ENCODE measurements at places on chromosomes 11 and 22.

GRCh38 chr11:68976563-68976962 is 4.2 kb downstream of the MRGPRD start:
- DNase-seq = no peak

GRCh38 chr11:131713529-131714134 is 343.2 kb downstream of the NTM start:
- no peak for DNase-seq

DNA sequence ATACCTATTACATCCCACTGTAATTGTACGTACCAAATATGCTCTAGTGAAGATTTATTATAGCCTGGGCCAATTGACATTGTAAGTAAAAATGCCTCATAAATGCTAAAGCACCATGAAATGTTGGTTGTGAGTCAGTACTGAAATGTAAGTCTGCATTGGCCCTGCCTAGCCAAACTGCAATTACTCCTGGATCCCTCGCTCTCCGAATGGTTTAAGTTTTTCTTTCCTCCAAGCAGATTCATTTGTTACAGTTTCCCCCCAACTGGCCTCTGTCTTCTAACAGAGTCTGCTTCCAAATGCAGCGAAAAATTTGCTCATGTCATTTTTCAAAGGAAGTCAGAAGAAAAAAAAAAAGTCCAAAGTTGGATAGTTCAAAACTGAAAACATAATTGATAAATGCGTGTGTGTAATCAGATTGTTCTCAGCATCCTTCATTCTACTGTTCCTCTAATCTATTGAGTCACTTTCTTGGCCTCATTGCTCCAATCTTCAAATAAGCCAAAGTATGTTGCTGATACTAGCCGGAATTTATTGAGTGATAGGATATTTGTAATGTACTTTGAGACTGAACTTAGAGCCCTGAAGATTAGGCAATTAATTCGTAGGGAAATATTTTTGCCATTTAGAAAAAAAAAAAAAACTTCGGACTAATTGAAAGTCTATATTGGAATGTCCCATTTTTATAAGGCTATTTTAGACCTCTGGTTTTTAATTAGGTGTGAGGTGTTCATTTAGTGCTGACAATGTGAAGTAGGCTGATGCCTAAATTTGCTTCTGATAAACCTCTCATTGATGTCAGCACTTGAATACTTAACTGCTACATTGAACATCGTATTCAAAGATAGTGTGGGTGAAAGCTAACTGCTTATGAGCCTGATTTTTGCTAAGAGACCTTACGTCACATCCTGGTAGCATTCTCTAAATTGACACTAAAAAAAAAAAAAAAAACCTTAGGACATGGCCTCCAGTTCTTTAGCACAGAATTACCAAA is 93.4 kb downstream of the WT1 start:
- DNase-seq = no peak

- DNase-seq = no peak
Measured at GRCh38 chr11:61023086-61023965, 51.8 kb downstream of the CD6 start.

DNA sequence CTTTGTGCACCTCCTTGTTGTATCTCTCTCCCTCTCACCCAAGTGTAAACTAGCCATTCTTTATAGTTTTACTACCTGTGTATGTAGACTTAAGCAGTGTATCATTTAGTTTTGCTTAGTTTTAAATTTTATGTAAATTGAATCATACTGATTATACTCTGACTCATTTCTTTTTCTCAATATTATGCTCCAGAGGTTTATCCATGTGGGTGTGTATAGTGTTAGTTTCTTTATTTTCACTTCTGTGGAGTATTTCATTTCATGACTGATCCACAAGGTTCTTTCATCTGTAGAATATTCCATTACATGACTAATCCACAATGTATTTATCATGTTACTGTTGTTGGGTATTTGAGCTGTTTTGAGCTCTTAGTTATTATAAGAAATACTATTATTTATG is 62.0 kb downstream of the CCDC34 start:
- no peak for DNase-seq

DNA sequence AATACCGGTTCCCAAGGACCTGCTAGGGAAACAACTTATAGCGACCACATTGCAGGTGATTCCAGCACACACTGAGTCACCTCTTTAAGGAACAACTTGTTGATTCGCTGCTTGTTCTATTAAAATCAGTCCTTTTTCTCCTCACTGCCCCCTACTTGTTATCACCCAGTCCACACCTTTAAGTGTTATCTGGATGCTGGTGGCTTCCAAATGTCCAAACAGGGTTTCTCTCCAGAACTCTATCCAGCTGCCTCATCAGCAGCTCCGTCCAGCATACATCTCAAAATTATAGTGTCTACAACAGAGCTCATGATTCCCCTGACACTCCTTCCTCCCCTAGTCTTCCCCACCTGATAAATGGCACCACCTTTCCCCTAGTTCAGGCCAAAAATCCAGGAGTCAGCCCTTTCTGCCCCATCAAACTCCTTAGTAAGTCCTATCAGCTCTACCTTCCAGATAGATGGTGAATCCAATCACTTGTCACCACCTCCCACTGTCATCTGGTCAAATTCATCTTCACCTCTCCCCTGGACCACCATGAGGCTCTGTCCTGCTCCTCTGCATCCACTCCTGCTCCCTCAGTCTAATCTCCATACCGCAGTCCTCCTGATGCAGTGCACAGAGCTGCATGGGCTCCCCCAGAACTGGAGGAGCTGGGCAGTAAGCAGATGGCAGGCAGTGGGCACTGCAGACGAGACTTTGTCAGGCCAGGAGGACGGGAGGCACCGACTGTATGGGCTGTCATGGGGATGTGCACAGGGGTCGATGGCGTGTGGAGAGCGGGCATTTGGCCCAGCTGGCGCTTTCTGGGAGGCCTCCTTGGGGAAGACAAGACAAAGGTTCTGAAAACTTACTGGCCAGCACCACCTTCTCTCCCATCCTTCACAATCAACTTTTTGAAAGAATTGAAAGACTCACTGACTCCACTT is 19.3 kb downstream of the IL10RA start:
- no peak for DNase-seq

- DNase-seq = no peak
Measured at GRCh38 chr11:35058669-35059434, 80.1 kb upstream of the CD44 start.

- DNase-seq = no peak
Measured at GRCh38 chr22:42001121-42001520, 2.5 kb downstream of the WBP2NL start.

GRCh38 chr11:128411812-128412211 is 175.5 kb downstream of the ETS1 start:
- no peak for DNase-seq

- DNase-seq = no peak
Measured at GRCh38 chr11:95508219-95508890, 277.4 kb upstream of the SESN3 start.

DNA sequence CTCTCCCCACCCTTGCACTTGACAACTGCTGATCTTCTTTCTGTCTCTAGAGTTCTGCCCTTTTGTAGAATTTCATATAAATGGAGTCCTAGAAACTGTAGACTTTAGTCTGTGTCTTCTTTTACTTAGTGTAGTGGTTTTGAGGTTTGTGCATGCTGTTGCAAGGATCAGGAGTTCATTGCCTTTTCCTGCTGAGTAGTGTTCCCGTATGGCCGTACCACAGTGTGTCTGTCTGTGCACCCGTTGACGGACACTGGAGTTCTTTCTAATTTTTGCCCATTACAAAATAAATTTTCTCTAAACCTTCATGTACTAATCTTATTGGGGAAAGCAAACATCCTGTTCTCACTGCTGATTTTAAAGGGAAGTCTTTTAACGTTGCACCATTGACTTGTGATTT is 138.1 kb downstream of the TBC1D22A start:
- DNase-seq = no peak

DNA sequence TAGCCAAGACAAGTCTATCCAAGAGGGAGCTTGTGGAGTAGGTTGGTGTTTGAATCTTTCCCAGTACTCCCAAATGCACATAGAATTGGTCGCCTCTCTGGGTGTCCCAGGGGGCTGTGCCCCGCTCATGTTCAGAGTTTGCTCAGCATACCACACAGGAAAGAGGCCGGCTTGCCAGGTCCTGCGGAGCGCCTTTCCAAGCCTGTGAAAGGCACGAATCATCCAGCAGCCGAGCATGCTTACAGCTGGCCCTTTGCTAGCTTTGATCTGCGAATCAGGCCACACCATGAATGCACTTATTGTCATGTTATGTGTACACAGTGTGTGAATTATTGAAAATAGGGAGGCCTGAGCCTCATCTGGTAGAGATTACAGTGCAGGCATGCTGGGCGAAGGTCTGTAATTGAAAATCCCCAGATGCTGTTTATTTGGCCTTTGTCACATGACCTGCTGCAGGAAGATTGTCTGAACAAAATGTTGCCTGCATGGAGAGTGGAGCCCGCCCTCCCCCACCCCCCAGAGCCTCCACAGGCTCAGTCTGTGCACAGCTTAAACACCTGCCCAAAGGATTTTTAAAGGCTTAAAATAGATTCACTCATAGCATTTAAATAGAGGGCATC is 163.3 kb upstream of the RASSF10 start:
- no peak for DNase-seq

GRCh38 chr11:18243783-18244362 is 4.6 kb downstream of the SAA2 start:
- DNase-seq = no peak

- no peak for DNase-seq
Measured at GRCh38 chr11:60194511-60194910, 11.6 kb upstream of the MS4A6A start.

- DNase-seq = no peak
Measured at GRCh38 chr11:118227865-118228785, 3.3 kb upstream of the JAML start.

DNA sequence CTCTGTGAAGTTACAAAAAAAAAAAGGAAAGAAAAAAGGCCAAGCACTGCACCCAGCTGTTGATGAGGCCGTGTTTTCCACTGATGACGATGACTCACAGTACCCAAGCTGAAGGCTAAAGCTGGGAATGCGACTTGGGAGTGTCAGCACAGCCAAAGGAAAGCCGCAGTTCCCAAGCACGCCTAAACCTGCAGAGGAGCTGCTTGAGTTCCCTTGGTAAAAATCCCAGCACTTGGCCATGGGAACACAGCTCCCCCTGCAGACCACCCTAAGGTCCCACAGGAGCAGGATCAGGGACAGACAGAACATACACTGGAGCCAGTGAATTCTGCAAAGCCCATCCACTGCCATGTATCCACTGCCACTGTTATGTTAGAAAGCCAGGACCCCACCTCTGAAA is 39.9 kb downstream of the SERGEF start:
- DNase-seq = no peak

DNA sequence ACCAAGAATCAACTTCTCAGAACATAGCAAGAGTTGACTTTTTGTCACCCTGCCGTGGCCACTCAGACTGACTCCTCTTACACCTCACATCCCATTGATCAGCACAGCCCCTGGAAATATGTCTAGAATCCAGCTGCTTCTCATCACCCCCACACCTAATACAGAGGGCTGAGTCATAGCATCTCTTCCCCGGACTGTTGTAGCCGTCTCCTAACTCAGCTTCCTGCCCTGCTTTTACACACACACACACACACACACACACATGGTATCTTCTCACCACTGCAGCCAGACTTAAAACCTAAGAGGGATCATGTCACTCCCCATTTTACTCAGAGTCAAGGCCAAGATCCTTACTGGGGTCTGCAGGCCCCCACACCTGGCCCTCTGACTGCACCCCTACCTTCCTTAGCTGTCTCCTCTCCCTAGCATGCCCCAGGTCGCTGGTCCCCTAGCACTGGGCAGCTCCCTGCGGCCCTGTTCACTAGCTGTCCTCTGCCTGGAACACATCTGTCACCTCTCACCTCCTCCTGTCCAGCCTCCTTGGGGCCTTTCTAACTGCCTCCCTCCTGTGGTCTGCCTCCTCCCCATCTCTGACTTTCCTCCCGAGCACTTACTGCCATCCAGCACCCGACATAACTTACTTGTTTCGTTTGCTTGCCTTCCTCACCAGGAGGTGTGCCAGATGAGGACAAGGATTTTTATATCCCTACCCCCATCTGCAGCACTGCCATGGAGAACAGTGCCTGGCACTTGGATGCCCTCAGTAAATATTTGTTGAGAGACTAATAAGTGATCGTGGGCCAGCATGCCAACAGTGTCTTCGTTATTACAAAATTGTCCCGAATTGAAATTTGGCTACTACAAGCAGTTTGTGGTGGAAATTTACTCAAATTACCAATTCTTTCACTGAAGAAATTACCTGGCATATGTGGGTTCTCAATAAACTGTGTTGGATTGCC is 61.9 kb downstream of the BMAL1 start:
- DNase-seq = no peak

Data from esophagus squamous epithelium (tissue), 5 donors.